Heart left ventricle (tissue), 16 donors: ENCODE measurements at places on chromosomes 2 and 18.

DNA sequence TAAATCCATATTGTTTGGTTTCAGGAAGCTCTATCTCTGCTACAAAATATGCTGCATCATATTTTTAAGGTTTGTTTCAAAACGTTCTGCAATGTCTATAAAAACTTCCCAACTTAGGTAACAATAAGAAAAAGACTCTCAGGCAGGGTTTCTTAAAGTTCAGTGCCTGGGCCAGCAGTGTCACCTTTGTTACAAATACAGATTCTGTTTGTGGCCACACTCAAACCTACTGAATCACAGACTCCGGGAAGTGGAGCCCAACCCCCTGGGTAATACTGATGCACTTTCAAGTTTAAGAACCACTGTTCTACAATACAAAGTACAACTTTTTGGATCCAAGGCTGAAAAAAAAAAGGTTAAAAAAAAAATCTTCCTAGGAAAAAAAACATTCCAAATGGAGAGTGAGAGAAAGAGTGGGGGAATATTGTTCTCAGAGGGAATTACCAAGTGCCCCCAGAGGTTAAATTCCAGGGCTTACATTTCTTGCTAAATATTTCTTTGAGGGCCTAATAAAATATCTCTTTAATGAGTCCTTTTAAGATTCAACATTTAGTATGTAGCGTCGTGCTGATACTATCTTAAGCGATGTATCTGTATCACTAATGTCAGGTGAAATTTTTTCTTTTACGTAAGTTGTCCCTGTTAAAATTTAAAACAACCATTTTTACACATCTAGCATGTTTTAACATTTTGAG lies 476.7 kb downstream of the TXNL1 start:
- DNase-seq: no peak

GRCh38 chr2:9951522-9952285 lies at the start of gene GRHL1:
TSS of gene GRHL1 (plus strand) at chr2:9951693. CDS start at chr2:9951834, 141 bp downstream.
- peak; percentile 97 for DNase-seq

DNA sequence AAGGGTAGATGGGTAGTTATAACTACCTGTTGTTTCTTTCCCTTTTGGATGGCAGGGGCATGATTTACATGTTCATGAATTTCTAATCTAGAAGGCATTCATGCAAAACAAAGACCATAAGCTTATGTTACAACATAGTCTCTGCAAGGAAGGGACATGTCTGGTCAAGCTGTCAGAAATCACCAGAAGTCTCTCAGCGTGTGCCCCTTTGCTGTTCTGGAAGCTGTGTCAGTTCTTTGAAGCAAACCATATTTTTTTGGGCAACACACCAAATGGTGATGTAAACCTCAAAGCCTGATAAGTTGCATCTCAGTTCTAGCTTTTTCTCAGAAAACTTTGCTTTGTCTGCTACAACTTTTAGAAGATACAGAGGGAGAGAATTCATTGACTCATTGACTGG lies 173.5 kb upstream of the CTAGE1 start:
- no peak for DNase-seq

DNA sequence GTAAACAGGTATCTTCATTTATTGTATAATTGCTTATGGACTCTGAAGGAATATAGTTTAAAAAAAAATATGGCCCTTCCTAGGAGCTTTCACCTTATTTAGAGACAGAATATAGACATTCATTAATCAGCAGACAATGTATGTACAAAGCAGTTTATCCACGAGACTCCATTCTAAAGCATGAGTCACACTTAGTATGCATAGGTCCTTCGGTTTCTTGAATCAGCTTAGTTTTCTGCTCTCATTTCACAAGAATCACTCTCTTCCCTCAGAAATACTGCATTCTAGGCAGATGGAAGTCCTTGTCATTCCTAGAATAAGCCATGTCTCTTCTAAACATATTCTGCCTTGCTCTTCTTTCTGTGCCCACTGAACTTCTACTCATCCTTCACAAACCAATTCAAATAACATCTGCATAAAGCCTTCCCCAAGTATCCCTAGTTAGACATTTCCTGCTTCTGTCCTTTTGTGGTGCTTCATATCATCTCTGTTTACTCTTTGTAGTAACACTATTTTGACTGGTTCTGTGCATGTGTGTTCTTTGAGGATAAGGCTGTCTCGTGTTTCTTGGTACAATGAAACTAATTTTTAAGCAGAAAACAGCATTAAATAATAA lies 84.5 kb downstream of the PTRHD1 start:
- DNase-seq: no peak

DNA sequence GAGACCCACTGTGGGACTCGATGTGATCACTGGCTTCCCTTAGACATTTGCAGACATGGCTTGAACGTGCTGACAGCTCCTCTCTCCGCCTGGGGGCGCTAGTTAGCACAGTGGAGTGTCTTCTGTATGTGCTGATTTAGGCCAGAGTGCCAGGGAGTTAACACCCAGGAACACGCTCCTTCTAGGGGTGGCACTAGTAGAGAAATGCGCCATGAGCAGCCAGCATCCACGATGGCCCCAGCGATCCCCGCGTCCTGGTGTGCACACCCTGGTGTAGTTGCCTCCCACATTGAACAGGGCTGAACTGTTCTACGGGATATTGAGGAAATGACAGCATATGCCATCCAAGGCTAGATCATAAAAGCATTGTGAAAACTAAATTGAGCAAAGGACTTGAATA lies 11.4 kb upstream of the NMUR1 start:
- no peak for DNase-seq

DNA sequence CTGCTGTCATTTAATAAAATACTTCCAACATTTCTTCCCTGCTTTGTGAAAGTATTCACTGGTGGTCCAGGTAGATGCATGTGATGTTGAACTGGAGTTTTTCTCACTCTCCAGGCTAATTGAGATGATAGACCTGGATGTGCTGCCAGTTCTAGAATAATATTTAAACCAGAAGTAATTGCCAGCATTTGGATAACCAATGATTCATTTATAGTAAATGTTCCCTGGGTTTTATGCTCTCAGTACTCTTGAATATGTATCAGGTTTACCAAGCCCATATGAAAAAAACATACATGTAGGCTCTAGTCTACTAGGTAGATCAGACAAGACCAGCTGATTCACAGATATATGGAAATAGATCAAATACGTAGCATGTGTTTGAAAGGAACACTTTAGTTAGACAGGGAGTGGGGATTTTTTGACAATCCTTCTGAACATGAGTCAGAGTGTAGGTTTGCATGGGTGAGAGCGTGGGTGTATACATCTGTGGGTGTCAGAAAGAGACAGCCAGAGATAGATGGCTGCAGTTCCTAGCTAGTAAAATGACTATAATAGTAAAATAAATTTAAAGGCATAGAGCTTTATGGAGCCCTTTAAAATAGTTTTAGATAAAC lies 115.1 kb downstream of the NAB1 start:
- DNase-seq: no peak

- DNase-seq: no peak
Measured at GRCh38 chr2:55961318-55961911, 37.8 kb upstream of the EFEMP1 start.

GRCh38 chr18:72948439-72948838 lies 80.7 kb upstream of the NETO1 start:
- DNase-seq: no peak

DNA sequence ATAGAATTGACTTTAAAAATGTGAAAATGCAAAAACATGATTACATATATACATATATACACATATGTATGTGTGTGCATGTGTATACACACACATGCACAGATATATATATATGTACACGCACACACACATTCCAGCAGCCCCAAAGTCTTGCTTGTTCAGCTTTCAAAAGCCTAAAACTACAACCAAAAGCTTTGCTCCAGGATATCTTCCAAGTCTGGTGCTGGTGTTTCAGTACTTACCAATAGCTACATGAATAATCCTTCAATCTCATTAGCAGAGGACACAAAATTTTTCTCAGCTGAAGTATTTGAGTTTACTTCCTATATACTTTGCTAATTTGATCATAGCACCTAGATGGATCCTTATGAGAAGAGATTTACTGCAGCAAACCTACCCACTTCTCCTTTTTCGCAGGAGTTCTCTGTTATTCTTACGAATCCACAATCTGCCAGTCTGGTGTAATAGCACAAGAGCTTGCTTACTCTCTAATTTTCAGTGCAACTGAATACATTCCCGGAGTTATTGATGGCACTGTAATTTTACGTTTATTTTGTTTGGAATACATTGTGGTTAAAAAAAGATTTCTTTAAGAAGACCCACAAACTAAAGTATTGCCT lies 553.3 kb downstream of the ARHGAP15 start:
- no peak for DNase-seq

DNA sequence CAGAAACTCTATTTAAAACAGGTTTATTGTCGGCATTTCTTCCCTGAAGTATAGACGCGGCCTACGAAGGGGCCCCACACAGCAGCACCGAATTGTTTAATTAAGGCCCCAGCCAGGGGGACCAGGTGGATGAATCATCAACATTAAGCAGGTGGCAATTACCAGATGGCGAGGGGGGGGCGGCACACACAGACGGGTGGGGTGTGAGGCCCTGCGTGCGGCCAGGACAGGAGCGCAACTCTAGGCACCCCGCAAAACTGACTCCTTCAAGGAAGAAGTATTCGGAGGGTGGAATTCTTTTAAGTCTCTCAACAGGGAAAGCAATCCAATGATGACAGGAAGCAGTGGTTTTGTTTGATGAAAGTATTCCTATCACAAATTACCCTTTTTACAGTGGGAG lies 830.4 kb downstream of the GALR1 start:
- DNase-seq: no peak

GRCh38 chr18:48662011-48662661 lies 123.3 kb downstream of the CTIF start:
- no peak for DNase-seq

DNA sequence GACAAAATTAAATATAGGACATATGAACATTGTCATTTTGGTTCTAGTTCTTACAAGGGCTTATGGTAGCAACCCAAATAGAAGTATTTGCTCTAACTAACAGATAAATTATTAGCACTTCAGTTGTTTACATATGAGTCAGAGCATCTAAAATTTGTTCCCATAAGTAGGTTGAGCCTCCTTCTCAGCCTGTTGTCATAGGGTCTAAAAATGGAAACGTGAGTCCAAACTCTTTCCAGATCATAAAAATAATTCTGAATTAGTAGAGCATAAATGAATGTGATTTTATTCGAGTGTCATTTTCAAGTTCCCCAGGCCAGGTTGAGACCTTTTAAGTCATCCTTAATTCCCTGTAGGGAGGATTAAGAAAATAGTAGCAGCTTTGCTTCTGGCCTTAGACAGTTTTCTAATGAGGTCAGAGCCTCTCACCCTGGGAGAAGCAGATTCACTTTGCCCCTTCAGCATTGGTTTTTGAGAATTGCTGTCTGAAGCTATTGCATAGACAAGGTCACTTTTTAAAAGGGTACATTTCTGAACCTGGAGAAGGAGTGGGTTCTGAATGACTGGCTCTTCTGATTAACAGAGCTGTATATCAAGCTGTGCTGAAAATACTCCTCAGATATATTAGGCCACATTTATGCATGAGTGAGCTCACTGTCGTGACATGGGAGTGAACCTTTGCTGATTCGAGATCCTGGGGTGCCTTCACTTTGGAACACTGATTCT lies 164.3 kb downstream of the NEDD4L start:
- DNase-seq: no peak

- DNase-seq: no peak
Measured at GRCh38 chr2:52821631-52822030, 946.0 kb upstream of the CHAC2 start.

DNA sequence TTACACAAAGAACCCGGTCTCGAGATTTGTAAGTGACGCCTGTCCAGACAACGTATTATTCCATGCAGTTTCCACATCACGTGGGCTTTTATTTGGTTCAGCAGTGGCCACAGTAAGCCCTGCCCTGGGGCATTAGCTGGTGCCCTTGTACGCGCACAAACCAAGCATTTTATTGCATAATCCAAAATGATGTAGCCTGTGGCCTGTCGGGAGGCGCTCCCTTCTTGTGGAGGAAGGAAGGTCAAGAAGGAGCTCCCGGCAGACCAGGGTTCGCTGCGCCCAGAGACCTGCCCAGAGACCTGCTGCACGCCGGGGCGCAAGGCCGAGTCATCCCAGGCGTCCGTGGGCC lies 179.6 kb upstream of the ALKAL2 start:
- no peak for DNase-seq

GRCh38 chr18:4603955-4604354 lies 148.8 kb upstream of the DLGAP1 start:
- DNase-seq: no peak

DNA sequence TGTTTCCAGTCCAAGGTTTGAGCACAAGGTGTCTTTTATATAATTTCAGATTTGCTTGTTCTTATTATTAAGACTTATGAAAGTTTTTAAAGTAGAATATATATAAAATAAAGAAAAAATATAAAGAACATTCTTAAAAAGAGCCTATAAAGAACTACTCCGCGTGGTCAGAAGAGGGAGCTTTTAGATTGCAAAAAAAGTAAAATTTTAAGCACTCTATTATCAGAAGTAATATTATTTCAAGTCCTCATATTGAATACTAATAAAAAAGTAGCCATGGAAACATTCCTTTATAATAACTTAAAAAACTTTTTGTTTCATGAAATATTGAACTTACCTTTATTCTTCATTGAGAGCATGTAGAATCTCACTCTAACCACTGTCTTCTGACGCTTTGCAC lies 51.4 kb downstream of the LINC00305 start:
- DNase-seq: no peak

DNA sequence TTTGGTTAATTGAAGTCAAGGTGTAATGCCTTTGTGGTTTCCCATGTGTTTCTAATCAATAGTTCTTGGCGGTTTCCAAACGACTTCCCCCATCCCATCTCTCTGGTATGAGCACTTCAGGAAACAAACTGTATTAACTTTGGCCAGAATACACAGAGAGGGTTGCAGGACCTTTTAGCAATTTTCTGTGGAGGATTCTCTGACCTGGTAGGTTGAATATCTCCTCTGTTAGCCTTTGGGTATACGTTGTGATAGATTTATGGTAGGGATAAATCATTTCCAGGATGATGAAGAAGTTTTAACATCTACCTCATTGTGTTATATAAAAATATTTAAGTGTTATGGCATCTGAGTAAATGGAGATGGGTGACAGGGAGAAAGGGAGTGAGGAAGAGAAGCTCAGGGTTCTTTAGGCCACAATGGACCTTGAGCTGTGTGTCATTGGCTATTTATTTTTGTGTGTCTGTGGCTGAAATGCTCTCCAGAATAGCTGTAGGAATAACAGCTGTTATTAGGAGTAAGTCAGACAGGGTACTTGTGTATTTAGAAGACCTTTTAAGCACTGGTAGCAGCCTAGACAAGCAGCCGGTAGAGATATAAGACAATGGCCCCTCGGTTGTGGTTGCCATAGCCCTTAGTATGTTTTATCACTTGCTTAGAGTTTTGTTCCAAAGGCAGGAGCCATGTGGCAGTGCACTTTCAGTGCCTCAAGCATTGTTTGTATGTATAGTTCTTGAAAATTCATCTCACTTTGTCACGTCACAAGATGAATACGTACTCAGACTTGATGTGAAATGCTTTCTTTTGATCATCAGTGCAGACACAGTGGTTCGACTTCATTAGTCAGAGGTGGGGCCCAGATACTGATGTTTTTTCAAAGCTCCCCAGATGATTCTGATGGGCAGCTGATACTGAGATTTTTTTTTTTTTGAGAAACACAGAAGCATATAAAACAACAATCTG lies 91.1 kb downstream of the FMNL2 start:
- no peak for DNase-seq
